EH (cell line): ENCODE measurements at places on chromosomes 2 and 18.

GRCh38 chr18:68642003-68642402 is 72.9 kb downstream of the TMX3 start:
- no peak for DNase-seq

DNA sequence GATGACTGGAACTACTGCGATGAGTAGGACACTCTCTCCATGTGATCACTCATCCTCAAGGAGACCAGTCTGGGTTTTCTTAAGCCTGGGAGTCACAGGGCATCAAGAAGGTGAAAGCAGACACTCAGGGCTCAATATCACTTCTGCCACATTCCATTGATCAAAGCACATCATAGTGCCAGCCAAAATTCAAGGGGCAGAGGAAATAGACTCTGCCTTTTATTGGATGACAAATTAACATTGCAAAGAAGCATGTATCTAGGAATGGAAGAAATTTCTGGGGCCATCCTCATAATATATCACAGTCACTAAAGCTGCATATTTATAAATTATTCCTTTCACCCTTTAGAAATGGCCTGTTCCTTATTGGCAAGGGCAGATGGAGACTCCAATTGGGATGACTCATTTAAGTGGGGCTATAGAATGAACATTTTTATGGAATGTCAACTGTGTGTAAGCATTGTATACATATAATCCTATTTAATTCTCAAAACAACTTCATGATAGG is 114.8 kb upstream of the CDC42EP3 start:
- no peak for DNase-seq

- no peak for DNase-seq
Observed at GRCh38 chr2:71891155-71891554, 256.5 kb downstream of the CYP26B1 start.

DNA sequence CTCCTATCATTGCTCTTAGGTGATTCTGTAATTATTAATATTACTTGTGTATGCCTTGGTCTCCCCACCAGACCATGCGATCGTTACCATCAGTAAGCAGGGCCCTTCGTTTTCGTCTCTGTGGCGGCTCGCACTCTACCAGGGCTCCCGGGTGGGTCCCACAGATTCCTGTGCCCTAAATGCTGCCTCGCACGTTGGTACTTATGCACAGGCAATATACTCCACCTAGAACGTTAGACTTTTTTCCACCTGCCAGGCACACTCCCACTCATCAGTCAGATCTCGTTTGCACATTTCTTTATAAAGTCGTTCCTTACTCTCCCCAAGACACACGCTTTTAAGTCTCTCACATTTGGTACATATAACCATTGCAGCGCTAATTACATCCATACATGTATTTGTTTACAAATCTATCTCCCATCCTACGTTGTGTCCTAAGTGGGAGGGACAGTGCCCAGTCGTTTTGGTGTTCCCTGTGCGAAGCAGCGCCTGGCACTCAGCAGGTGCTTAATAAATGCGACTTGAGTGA is 901 bp downstream of the FEZ2 start:
- no peak for DNase-seq

DNA sequence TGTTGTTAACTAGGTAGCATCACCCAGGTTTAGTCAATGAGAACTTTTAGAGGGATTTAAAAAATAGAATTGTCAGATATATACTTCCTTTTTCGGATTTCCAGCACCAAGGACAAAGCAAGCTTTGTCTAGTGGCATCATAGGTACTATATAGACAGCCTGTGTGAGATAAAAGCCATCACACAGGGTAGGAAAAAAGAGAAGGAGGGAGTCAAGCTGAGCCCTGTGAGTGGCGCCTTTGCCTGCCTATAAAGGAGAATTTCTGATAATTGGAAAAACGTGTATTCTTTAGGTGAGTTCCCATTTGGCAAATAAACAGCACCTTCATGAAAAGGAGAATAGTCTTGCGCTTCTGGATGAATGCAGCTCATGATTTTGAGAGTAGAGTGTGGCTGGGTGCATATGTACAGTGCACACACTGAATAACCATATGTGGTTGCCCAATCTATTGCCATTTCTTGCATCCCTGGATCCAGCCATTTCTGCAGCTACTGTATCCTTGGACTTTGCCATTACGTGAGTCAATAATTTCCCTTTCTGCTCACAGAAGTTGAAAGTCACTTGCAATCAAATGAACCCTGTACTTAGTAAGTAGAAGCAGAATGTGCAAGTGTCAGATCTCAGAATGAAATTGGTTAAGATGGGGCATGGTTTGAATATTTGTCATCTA is 559.9 kb upstream of the MEX3C start:
- DNase-seq = no peak

DNA sequence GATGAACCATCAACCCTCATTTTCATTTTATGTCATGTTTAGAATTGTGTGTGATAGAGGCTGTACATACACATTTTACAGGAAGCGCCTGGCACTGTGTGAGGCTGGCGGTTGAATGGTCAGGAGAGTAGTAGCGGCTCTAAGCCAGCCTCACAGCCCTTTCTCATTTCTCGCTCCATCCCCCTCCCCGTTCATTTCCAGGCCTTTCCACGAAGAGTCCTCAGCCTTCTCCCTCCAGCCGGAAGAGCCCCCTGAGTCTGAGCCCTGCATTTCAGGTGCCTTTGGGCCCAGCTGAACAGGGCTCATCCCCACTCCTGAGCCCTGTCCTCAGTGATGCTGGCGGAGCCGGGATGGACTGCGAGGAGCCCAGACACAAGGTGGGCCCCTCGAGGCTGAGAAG is 51.8 kb downstream of the STK25 start:
- DNase-seq = no peak

GRCh38 chr2:221372159-221372884 is 199.8 kb downstream of the EPHA4 start:
- DNase-seq = no peak

DNA sequence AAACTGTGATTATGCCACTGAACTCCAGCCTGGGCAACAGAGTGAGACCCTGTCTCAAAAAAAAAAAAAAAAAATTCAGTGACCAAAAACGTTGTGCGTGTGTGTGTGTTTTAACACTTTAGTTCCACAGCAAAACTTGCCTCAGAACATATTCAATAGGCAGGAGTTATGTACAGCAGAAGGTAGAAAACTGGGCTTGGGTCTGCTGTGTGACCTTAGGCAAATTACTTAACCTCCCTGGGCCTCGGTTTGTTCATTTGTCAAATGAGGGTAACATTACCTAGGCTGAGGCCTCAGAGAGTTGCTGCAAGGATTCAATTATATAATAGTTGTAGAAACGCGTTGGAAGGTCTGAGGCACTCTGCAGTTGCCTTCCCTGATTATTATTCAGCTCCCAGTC is 10.3 kb upstream of the SCG2 start:
- no peak for DNase-seq

GRCh38 chr18:62030091-62030985 is 137.5 kb upstream of the RNF152 start:
- peak; percentile 96 for DNase-seq

- no peak for DNase-seq
Observed at GRCh38 chr2:219777388-219777787, 150.0 kb downstream of the SLC4A3 start.

GRCh38 chr2:12774395-12774727 is 57.6 kb downstream of the TRIB2 start:
- DNase-seq = peak; percentile 31

DNA sequence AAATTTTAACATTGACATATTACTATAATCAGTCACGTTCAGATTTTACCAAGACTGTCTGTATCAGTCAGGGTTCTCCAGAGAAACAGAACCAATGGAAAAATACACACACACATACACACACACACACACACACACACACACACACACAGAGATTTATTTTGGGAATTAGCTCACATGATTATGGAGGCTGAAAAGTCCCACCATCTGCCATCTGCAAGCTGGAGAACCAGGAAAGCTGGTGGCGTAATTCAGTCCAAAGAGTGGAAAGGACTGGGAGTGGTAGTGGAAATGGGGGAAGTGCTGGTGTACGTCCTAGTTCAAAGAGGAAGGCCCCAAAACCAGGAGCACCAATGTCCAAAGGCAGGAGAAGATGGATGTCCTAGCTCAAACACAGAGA is 166.4 kb downstream of the AKAIN1 start:
- no peak for DNase-seq

- DNase-seq = no peak
Observed at GRCh38 chr2:147491506-147491905, 353.3 kb upstream of the ACVR2A start.

GRCh38 chr2:225070811-225071210 is 28.5 kb upstream of the DOCK10 start:
- DNase-seq = no peak

GRCh38 chr2:176768185-176768584 is 444.4 kb upstream of the HNRNPA3 start:
- DNase-seq = no peak

GRCh38 chr18:75635096-75635495 is 207.6 kb upstream of the SMIM21 start:
- no peak for DNase-seq

GRCh38 chr2:13056259-13056843 is 339.6 kb downstream of the TRIB2 start:
- peak; percentile 12 for DNase-seq

GRCh38 chr2:197846777-197847176 is 42.4 kb downstream of the PLCL1 start:
- peak; percentile 4 for DNase-seq

GRCh38 chr18:27188309-27188708 is 3.2 kb upstream of the CHST9 start:
- no peak for DNase-seq

- DNase-seq = peak; percentile 86
Observed at GRCh38 chr2:111667542-111668273, 216.3 kb downstream of the ANAPC1 start.

DNA sequence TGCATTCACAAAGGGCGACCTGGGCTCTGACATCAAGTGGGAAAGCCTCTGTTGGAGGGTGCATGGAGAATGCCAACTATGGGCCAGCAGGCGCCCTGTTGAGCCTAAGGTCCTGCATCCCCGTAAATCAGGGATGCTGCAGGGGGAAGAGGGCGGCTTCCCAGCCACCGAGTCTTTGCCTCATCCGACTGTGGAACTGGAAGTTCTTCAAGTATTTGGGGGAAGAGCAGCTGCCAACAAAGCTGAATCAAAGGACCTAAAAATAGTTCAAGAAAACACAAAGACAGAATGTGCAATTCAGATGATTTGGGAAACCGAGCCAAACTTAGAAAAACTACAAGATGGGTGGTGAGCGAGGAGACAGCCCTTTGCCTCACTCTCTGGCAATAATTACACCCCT is 281.1 kb upstream of the MGAT5 start:
- DNase-seq = peak; percentile 84

DNA sequence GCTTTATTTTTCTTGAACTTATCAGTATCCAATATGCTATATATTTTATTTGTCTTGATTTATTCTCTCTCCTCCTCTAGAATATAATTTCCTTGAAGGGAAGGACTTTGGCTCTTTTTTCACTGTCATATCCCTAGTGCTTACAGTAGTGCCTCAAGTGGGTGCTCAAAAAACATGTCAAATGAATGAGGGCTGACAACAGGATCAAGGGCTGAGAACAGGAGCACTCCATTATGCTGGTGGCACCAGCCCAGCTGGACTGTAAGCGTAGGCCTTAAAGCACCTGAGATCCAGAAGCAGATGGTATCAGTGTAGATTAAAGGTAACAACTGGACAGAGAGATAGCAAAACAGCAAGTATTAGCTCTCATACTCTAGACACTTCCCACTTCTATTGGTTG is 46.3 kb downstream of the PMS1 start:
- DNase-seq = no peak

GRCh38 chr2:42794271-42795046 is 2.1 kb upstream of the HAAO start:
- peak; percentile 49 for DNase-seq

DNA sequence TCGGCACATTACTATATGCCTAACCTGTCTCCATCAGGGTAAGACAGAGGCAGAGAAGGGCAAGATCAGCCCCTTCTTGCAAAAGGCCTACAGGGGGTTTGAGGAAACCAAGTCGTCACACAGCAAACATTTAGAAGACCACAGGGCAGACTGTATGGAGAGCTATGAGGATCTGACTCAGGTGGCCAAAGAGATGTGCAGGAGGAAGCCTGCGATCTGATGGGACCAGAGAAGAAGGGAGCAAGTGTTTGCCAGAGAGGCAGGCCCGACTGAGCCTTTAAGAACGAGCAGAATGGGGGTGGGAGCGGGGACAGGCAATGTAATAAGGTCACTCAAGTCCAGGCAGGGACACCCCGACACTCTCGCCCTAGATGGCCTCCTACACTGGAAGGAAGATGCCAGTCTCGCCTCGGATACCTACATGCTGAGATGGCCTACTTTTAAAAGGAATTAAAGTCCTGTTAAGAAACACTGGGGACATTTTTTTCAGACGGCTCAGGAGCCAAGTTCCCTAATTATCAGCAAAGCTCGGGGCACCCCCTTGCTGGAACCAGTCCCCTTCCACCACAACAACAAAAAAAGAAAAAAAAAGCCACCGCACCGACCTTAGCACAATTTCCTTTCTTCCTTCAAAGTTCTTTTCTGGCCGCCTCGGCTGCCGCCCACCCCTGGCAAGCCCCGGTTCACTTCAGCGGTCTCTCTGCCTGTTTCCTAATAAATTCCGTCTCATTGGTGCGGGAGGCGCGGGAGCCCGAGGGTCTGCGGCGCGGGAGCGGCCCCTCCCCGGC is 1.5 kb downstream of the SFXN5 start:
- DNase-seq = peak; percentile 25

DNA sequence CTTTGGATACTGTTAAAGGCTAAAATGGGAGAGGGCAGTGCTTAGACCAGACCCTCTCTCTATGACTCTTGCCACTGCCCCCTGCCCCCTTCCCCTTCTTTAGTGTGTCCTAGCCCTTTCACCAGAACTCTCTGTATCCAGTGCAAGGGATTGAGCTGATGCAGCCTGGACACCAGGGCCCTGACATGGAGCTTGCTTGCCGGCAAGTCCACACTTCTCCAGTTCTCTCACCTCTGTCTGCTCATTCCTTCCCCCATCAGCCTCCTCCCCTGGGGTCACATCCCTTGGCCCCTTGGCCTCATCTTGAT is 1.5 kb upstream of the WNT6 start:
- DNase-seq = no peak

DNA sequence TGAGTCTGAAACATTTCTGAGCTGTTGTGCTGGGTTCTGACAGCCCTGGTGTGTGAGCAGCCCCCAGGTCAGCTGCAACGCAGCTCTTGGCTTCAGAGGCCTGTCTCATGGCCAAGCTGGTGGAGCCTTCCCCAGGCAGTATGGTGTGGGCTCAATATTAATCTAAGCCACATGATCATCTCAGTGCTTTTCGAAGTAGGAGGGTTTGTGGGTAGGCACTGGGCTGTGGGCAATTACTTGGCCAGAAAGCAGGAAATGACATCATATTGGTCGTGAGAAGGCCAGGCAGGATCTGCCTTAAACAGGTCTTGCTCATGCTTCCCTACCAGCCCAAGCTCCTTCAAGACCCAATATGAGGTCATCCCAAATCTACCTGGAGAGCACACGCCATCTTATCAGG is 26.9 kb downstream of the LOXHD1 start:
- peak; percentile 8 for DNase-seq
